Activated CD4-positive, alpha-beta T cell treated with anti-CD3 and anti-CD28 coated beads for 36 hours (primary cell): ENCODE measurements at places on chromosomes 12 and 14. TPM values are rescaled to one million over a fixed set of nuclear protein-coding genes. Genes with fewer than 3 reads are reported as not detected.

GRCh38 chr12:51896236-51896635, 8.3 kb downstream of the ANKRD33 start:
- DNase-seq, result no peak

Gene KICS2
- 15.1 TPM for total RNA-seq

- DNase-seq, result no peak
These were observed 50.6 kb downstream of the HELB start for GRCh38 chr12:66352899-66353298.

- no peak for DNase-seq
These were observed 460.9 kb upstream of the SYT1 start for GRCh38 chr12:78403681-78404080.
